Right ventricle myocardium superior (tissue), 1 donor: ENCODE measurements at places on chromosomes 4 and X. TPM values are rescaled to one million over a fixed set of nuclear protein-coding genes. Genes with fewer than 3 reads are reported as not detected.

Gene CSN3
- not detected for total RNA-seq

Gene CSAG3
- total RNA-seq, result not detected

Gene MAGEC3
- total RNA-seq, result not detected

Gene DCAF16
- 13.4 TPM for total RNA-seq

Gene MXRA5
- 1.3 TPM for total RNA-seq

Gene SLIT2
- 10.2 TPM for total RNA-seq

Gene SRPK3
- total RNA-seq, result 38.0 TPM

Gene FGG
- total RNA-seq, result not detected

Gene MMRN1
- total RNA-seq, result 2.3 TPM

Gene STOX2
- total RNA-seq, result 8.5 TPM

Gene NAP1L2
- 5.4 TPM for total RNA-seq

Gene NXF2
- not detected for total RNA-seq

Gene CPLX1
- total RNA-seq, result 4.3 TPM
